Fibroblast of the aortic adventitia (primary cell): ENCODE measurements at places on chromosomes 13 and 19. TPM values are rescaled to one million over a fixed set of nuclear protein-coding genes. Genes with fewer than 3 reads are reported as not detected.

The PSG11 gene
- 0.09 TPM in 1 of 2 replicates, not detected in the other for total RNA-seq

The SMIM17 gene
- 0.65 TPM in 1 of 2 replicates, not detected in the other for total RNA-seq

The IZUMO2 gene
- not detected in 2 replicates for total RNA-seq

The ICAM3 gene
- 1.3 and 8.5 TPM in 2 replicates for total RNA-seq

The NUP58 gene
- total RNA-seq = 14.2 and 57.3 TPM in 2 replicates

The THOP1 gene
- total RNA-seq = 46.4 and 70.0 TPM in 2 replicates

The INAFM1 gene
- 1.6 and 2.3 TPM in 2 replicates for total RNA-seq

The ZBTB32 gene
- total RNA-seq = not detected in 2 replicates

The TNNT1 gene
- 1.1 and 4.3 TPM in 2 replicates for total RNA-seq

The ICAM4 gene
- 0.27 and 0.98 TPM in 2 replicates for total RNA-seq

GRCh38 chr19:13613447-13613846 is 107.2 kb upstream of the CACNA1A start:
- DNase-seq = no peak

- DNase-seq = no peak
Measured at GRCh38 chr13:108657519-108657918, 28.1 kb downstream of the MYO16 start.

GRCh38 chr19:3785938-3786824 is at the start of gene MATK:
TSS of gene MATK (minus strand) at chr19:3786381. CDS start at chr19:3785135, 1,246 bp downstream.
- DNase-seq = no peak

DNA sequence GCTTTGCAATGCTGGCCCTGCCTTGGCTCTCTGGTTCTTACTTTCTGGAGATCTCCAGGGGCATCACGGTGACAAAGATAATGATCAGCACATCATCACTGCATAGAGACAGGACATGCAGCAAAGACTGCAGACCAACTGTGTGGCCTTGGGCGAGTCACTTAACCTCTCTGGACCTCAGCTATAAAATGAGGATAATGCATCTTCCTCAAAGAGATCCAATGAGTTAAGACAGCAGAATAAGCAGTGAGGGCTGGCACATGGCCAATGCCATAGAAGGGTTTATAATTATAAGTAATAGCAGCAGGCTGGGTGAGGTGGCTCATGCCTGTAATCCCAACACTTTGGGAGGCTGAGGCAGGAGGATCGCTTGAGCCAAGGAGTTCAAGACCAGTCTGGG is 2.4 kb downstream of the MAG start:
- DNase-seq = no peak

DNA sequence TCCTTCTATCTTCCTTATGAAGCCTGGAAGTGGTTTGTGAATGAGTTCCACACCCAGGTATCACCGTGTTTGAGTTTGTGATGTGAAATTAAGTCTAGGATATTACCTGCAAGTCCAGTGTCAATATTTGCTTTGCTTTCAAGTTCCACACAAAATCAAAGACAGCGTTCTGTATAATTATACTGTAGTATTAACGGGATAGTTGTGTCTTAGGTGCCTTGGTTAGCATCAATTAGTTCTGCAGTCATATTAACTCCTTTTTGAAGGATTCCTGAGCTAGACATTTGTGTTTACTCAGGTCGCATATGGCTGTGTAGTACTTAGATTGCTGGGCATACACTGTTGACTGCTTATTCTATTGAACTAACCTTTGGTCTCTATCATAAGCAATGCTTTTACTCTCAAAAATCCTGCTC is 54.4 kb downstream of the ERCC5 start:
- DNase-seq = no peak

DNA sequence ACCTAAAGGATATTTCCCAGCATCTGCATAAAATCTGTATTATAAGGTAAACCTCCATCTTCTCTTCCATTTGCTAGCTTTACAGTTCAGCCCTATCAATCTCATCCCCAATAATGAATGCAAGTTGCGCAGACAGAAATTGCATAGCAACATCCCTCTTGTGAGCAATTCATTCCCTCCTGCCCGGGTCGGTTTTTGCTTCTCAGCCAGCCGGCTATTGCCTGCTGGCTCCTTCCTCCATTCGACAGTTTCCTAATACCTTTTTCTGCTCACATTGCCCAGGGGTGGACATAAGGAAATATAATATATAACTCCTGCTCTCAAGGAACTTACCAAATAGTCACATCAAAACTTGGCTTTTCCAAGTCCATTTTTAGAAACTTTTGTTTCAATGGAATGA is 125.2 kb downstream of the FGF9 start:
- no peak for DNase-seq

DNA sequence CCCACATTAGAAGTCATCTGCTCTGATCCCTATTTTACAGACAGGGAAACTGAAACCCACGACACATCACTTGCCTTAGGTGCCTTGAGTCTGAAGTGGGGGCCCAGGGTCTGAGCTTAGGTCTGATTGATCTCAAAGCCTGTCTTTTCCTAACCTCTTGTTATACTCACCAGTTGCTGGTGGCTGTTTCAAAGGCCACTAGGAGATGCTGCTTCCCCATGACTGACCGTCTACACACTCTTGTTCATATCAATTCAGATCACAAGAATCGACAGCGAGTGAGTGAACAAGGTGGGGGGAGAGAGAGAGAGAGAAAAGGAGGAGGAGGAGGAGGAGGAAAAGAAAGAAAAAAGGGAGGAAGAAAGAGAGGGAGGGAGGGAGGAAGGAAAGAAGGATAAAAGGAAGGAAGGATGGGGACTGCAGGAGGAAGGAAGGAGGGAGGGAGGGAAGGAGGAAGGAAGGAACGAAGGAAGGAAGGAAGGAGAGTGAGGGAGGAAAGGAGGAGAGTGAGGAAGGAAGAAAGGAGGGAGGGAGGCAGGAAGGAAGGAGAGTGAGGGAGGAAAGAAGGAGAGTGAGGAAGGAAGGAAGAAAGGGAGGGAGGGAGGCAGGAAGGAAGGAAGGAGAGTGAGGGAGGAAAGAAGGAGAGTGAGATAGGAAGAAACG is 3.3 kb downstream of the OR10H1 start:
- DNase-seq = no peak

DNA sequence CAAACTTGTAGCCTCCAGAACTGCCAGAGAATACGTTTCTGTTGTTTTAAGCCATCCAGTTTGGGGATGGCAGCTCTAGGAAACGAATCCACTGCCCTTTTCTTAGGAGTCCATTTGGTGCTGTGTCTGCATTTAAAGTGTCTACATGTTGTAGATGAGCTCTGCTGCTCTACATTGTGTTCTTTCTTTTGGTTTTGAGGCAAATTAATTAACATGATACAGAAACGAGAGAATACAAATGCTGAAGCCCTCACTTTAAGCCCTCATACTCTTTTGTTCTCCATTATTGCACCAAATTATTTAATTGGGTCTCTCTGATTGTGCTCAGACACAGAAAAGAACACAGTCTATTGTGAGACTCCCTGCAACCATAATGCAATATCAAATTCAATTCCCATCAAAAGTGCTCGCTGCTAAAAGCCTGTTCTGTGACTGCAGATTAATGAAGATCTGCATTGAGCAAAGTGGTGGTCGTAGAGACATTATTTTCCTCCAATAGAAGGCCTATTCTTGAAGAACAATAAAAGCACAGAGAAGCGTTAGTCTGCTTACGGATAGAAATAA is 166.3 kb upstream of the SOX21 start:
- no peak for DNase-seq

DNA sequence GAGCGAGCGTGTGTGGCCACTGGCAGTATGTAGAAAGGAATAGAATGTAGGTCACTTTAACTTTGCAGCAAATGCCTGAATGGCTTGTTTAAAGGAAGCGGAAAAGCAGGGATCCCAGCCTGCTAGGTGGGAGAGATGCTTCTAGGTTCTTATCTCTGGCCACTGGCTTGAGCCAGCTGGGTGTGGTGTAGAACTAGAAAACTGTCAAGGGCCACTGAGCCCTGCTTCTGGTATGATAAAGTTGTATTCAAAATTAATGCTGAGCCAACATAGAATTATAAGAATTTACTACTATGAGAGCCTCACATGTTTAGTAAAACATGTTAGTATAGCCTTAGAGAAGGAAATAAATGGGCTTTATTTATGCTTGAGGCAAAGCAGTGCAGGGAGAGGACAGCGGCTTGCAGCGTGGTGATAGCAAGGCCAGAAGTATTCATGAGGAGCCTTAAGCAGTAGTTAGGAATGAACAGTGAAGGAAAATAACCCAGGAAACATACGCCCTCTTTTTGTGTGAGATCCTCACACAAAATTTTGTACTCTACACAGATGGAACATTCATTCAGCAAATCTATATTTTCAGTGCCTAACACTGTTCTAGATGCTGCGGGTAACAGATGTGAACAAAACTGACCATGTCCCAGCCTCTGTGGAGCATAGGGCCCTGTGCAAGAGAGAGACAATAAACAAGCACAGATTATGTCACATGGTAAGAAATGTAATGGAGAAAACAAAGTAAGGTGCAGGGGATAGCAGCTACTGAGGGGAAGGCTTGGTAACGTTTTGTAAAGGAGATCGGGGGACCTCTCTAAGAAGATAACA is 863.2 kb downstream of the DIAPH3 start:
- no peak for DNase-seq

DNA sequence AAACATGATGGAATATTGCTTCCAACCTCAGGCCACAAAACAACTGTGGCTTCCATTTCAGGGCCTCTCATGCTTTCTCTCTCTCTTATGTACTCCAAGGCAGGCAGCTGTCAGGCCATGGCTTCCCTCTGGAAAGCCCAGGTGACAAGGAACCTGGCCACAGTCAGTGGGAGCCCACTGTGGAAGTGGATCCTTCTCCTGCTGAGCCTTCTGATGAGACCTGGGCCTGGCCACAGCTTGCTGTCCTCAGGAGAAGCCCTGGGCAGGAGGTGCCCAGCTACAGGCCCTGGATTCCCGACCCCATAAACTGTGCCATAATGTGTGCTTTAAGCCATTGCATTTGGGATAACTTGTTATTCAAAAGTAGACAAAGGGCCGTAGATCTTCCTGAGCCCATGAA is 71.2 kb downstream of the SPACA7 start:
- no peak for DNase-seq

- no peak for DNase-seq
Measured at GRCh38 chr13:28529836-28530235, 34.9 kb upstream of the FLT1 start.

- DNase-seq = no peak
Measured at GRCh38 chr13:36789061-36789460, 30.0 kb upstream of the RFXAP start.

- DNase-seq = no peak
Measured at GRCh38 chr19:10159610-10160009, 35.1 kb downstream of the DNMT1 start.

DNA sequence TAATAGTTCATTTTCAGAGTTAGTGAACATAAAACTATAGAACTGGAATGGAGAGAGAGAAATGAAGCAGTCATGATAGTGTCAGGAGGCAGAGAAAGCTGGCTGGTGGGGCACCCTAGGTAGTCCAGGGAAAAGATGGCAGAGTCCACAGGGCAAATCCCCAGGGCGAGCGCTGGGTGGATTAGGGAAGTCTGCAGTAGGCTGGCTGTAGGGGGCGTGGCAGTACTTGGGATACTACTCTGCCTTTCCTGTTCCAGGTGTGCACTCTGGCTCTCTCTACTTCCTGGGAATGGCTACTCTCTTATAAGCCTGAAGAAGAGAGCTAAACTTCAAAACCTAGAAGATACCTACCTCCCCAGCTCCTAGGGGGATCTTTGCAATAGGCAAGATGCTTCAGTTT is 232.9 kb upstream of the SLC10A2 start:
- DNase-seq = no peak

DNA sequence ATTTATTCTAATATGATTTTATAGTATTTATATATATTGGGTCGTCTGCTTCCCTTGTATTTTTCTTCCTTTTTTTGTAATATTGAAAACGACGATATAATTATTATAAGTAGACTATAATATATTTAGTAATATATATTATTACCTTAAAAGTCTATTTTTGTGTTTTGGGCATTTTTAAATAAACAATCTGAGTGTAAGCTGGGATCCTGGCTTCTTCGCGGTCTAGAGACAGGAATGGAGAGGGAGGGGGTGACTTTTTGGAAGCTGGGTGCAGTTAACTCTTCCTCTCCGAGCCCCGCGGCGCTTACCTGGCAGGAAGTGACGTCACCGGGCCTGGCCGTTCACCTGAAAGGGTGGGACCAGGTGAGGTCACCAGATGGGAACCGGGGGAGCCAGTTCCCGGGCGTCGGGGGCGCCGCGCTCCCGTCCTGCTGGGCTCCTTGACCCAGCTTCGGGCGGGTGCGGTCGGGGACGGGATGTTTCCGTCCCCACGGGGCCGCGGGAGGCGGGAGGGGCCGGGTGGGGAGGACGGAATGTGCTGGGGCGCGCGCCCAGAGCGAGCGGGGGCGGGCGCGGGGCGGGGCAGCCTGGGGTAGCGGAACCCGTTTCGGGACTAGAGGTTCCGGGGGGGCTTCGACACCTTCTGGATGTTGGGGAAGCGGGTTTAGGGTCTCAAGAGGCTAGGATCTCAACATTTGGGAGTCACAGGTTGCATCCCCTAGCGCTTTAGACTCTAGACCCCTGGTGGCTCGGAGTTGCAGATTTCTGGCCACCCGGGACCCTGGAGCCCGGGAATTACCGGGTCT is 2.8 kb downstream of the ZFP36 start:
- DNase-seq = no peak

GRCh38 chr13:20241593-20241992 is 9.5 kb upstream of the GJB6 start:
- no peak for DNase-seq

- peak; percentile 11 for DNase-seq
Measured at GRCh38 chr13:48402325-48402932, 10.5 kb downstream of the LPAR6 start.

DNA sequence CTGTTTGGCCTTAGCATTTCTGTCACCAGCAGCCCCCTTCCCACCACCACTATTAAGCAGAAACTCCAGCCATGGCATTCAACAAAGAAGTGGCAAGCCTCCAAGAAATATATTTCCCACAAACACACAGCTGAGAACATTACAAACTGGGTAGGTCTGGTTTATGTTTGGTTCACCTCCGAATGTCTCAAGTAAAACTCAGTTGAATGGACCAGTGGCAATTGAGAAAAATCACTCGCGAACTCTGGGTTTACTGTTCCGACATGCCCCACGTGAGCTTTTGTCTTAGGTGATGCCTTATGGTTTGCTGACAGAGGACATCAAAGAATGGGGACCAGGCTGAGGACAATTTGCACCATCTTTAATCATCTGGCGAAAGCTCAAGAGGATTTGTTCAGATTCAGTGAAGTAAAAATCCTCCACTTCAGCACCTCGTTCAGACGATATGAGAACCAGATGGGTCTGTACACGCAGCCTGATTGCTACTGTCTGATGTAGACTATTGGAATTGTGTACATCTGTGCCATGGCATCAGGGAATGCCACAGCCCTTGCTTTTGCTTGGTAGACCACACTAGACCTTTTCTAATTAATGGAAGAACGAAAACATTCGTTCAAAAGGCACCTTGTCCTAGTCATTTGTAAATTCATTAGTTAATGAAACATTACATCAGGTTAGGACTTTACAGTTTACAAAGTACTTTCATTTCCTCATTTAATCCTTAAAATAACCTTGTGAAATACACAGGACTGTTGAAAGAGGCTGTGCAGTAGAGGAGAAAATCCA is 59.4 kb downstream of the SLC10A2 start:
- no peak for DNase-seq

- peak; percentile 56 for DNase-seq
Measured at GRCh38 chr13:75864718-75865117, 228.6 kb downstream of the LMO7 start.
